Esophagus mucosa (tissue), 1 donor: ENCODE measurements at places on chromosomes 11 and 22. TPM values are rescaled to one million over a fixed set of nuclear protein-coding genes. Genes with fewer than 3 reads are reported as not detected.

The SPI1 gene
- total RNA-seq = 2.2 TPM

The CDC42EP2 gene
- total RNA-seq = 0.92 TPM

The IGF2 gene
- total RNA-seq = 1.6 TPM

The TIRAP gene
- 5.8 TPM for total RNA-seq

The TSGA10IP gene
- not detected for total RNA-seq

The GNB1L gene
- total RNA-seq = 3.9 TPM

The POU2AF1 gene
- total RNA-seq = 2.6 TPM

The KRTAP5-4 gene
- total RNA-seq = not detected

The MUC6 gene
- not detected for total RNA-seq

The SPCS2 gene
- 76.8 TPM for total RNA-seq

The LSP1 gene
- 18.8 TPM for total RNA-seq

The PLAAT2 gene
- 0.84 TPM for total RNA-seq

The CRYBA4 gene
- total RNA-seq = not detected

The MMP12 gene
- total RNA-seq = 0.16 TPM
